ENCODE measurements at places on chromosomes 1 and 21. TPM values are rescaled to one million over a fixed set of nuclear protein-coding genes. Genes with fewer than 3 reads are reported as not detected.
A peak's percentile ranks its signal among the peaks of the same experiment; 100 is the strongest.

GRCh38 chr1:44225761-44226160 lies 12.5 kb downstream of the DMAP1 start:
- DNase-seq: no peak

DNA sequence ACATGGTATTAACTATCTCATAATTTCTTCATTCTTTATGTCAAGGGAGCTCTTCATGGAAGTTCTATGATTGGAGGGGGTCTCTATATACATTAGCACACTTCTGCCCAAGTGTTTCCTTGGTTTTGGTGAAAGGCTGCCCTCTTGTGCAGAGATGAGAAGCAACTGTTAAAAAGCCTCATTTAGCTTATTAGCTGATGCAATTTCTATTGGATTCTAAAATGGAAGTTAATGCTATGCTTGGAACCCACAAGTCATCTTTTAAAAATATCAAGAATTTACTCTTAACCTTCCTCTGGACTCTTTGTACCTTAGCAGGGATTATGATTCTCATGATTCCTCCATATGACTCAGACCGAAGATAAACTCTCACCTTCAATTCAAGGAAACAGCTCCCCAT lies 328.9 kb downstream of the PTBP2 start:
- DNase-seq: no peak

- no peak for DNase-seq
These were observed 7.5 kb upstream of the CBR3 start for GRCh38 chr21:36127250-36127904.

DNA sequence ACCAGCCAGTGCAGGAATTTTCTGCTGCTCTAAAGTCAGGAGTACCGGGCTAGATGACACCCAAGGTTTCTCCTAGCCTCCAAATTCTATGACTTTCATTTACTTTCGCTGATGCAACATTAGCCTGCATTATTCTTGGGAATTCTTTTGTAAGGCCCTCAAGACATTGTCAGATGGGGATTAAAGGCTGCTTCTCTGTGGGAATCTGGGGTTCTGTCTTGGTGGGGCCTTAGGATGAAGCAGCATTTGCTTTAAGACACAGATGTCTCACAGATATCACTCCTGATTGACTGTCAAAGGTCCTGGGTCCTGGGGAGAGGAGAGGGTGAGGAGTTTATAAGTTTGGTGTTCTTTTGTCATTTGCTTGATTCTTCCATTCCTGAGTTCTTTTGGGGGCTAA lies 11.6 kb downstream of the PKP1 start:
- DNase-seq: no peak

GRCh38 chr1:89994231-89994804 lies 592 bp upstream of the ZNF326 start:
- no peak for DNase-seq

GRCh38 chr1:211476200-211476849 lies 15.6 kb downstream of the RD3 start:
- DNase-seq: peak; percentile 69

GRCh38 chr1:4178501-4179113 lies 278.5 kb upstream of the C1orf174 start:
- no peak for DNase-seq

- no peak for DNase-seq
These were observed 30.7 kb downstream of the PTPN14 start for GRCh38 chr1:214520544-214521165.

- DNase-seq: no peak
These were observed 154.3 kb upstream of the ZNF648 start for GRCh38 chr1:182215764-182216163.

GRCh38 chr1:181155339-181155738 lies 66.8 kb downstream of the IER5 start:
- DNase-seq: no peak

DNA sequence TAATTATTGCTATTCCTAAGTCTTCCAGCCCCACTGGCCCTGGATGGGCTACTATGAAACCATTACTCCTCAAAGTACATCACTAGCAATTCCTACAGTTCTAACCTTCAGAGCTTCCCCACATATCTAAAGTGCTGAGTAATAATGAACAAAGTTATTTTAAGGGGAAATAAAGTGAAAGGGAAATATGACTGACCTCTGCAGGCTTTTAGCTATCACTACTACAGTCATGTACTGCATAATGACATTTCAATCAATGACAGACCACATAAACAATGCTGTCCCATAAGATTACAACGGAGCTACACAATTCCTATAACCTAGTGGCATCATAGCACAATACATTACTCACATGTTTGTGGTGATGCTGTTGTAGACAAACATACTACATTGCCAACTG lies 32.5 kb upstream of the ASPM start:
- no peak for DNase-seq

Gene KRTAP13-3
- polyA plus RNA-seq: not detected

Gene KIRREL1
- polyA plus RNA-seq: not detected

Gene CFAP141
- not detected for polyA plus RNA-seq

Gene RGS4
- polyA plus RNA-seq: not detected

Measured in immature natural killer cell (primary cell).